Activated CD4-positive, alpha-beta T cell treated with anti-CD3 and anti-CD28 coated beads, Interleukin-2, amount 10 ng/mL, durations not matched to agents 7 days and 5 days (primary cell): ENCODE measurements at places on chromosomes 5 and 9. TPM values are rescaled to one million over a fixed set of nuclear protein-coding genes. Genes with fewer than 3 reads are reported as not detected.

The IL17B gene
- not detected for total RNA-seq

The PCDHGA2 gene
- total RNA-seq = not detected

DNA sequence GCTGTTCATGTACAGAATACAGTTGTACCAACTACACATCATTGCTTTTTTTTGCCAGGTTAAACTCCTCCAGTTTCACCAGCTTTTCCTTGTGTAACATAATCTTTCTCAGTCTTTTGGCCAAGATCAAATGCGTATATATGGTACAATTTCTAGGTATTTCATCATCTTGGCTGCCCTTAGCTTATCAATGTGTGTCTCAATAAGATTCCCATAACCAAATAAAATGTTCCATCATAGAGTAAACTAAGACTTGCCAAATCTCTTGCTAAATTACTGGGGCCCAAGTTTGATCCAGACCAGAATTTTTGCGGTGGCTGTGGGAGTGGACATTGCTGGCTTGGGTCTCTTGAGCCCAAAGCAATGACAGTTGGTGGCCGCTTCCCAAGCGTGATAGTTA lies 24.3 kb upstream of the ERBIN start:
- H3K27me3 ChIP-seq = peaks cover 3% of the 10 kb centered on the region
- no peak overlapping the region for H3K4me3 ChIP-seq
- no peaks in the 10 kb centered on the region for H3K4me1 ChIP-seq
- no peaks in the 10 kb centered on the region for H3K36me3 ChIP-seq

- no peaks in the 10 kb centered on the region for H3K27me3 ChIP-seq
- peak overlapping the region; percentile 87 for H3K4me3 ChIP-seq
- H3K27ac ChIP-seq = peak overlapping the region; percentile 100
- no peak for DNase-seq
These were observed 698 bp downstream of the NFX1 start for GRCh38 chr9:33291031-33291397.

GRCh38 chr5:114362197-114362976 lies 517 bp downstream of the KCNN2 start:
- peaks cover 4% of the 10 kb centered on the region for H3K36me3 ChIP-seq
- DNase-seq = no peak
- peak overlapping the region; percentile 49 for H3K4me3 ChIP-seq
